ENCODE measurements at places on chromosomes 1 and 21.

- no peak for DNase-seq
Observed at GRCh38 chr1:116396769-116397168, 23.7 kb downstream of the ATP1A1 start.

DNA sequence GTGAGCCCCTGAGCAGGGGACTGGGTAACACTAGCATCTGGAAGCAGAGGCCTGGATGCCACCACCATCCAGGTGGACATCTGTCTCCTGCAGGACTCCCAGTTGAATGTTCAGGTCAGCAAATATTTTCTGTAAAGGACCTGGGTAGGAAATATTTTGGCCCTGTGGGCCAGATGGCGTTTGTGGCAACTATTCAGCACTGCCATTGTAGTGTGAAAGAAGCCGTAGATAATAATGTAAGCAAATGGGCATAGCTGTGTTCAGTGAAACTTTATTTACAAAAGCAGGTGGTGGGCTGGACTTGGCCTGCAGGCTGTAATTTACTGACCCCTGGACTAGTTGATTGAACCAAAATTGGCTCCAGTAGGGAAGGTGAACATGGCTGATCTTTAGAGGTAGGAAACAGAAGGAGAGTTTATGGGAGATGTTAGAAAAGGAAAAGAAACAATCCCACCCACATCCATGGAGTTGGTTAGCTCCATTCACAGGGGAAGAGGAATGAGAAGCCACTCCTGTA, 20.0 kb upstream of the CD101 start:
- no peak for DNase-seq

DNA sequence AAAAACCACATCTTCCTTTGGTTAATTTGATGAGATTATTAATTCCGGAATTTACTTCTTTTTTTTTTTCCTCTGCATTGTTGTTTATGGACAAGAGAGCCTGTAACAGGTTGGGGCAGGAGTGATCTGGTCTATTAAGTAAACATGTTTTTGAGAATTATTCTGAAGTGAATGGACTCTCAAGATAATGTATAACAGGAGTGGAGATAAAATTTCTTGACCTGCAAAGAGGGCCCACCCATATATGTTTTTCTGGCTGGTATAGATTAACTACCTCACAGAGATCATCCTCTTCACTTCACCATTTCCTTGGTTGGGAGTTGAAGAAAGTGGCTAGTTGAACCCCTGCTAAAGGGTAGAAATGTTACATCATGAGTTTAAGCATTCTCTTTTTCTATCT, 10.7 kb downstream of the DDI2 start:
- no peak for DNase-seq

DNA sequence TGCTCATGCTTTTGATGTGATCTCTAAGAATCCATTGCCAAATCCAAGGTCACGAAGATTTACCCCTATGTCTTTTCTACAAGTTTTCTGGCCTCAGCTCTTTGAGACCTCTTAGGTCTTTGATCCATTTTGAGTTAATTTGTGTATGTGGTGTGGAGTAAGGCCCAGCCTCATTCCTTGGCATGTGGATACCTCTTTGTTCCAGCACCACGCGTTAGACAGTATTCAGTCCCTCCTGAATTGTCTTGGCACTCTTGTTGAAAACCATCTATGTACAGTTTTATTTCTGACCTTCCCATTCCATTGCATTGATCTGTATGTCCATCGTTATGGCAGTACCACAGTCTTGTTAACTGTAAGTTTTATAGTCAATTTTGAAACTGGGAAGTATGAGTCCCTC, 8.0 kb upstream of the FTCD start:
- no peak for DNase-seq

DNA sequence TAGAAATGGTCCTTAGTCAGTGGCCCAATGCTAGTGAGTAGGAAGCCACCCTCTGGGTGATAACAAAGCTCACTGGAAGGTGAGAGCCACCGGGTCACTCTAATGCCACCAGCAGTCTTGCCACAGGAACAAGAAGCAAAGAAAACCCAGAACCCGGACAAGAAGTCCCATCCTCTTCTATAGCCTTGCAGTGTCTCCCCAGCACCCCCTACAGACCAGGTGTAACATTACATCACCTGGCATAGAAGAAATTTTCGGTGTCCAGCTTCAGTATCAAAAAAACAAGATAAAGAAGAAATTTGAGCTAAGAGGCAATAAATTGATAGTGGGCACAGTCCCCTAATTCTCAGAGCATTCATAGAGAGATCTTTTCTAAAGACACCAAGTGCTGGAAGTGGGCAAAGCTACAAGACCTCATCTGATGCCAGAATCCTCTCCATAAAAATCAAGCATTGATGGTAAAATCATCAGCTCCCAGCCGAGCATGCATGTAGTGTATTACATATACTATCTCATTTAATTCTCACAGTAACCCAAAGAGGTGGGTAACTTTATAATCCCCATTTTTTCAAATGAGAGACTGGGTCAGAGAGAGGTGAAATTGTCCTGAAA, 491.0 kb downstream of the MATN1 start:
- DNase-seq: no peak

GRCh38 chr1:37794372-37795339, 1.0 kb downstream of the MANEAL start:
- DNase-seq: no peak

Data from astrocyte of the spinal cord (primary cell).